ENCODE measurements at places on chromosomes 7 and 10.

DNA sequence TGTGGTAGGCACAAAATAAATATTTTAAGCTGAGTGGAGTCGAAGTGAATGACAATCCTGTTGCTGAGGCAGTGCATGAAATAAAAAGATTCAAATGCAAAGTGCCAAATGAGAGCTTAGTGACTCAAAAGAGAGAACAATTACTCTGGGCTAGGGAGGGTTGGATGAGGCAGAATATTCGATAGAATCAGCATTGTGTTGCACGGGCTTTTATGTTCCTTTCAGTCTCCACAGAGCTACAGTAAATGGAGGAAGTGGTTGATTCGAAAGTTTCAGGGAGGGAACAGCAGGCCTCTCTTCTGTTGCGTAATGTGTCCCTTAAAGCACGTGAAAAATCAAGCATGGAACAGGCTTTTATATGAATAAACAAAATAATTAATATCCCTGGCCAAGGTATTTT, 599.3 kb upstream of the CELF2 start:
- no peak for DNase-seq

DNA sequence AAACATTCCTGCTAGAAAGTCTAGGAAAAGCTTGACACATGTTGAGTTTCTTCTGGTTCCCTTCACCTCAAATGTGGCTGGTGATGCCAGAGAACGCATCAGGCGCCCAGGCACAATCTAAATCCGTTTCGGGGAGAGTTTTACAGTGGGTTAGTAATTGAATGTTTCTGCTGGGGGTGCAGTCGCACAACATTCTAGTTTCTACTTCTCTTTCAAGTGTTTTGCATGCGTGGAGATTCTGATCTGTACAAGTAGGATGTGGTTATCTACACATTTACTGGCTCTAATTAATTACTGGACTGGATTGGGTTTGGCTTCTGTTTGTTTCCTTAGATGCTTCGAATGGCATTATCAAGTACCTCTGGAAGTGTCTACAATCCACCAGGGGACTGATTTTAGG, 173.8 kb downstream of the TMEM26 start:
- no peak for DNase-seq

DNA sequence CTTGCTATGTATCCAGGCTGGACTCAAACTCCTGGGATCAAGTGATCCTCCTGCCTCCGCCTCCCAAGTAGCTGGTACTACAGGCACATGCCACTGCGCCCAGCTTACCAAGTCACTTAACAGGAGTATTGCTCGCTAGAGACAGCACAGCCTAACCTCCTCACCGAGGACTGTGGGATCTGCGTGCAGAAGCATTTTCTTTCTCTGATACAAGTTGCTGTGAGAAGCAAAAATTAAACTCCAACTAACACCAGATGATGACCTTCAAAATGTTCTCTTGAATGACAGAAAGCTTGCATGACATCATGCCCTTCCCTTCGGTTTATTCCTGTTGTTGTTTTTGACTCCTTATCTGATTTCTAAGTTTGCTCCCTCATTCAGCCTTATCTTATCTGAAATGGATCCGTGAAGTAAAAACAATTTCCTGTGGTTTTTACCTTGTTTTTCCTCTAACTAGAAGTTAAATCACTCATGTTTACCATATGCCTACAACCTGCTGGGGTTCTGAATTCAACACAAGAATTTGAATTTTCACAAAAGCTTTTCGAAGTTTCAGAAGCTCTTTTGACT, 94.4 kb upstream of the KIF5B start:
- DNase-seq, result no peak

- DNase-seq, result no peak
These were observed 145.2 kb downstream of the FRMD4A start for GRCh38 chr10:14185316-14186045.

DNA sequence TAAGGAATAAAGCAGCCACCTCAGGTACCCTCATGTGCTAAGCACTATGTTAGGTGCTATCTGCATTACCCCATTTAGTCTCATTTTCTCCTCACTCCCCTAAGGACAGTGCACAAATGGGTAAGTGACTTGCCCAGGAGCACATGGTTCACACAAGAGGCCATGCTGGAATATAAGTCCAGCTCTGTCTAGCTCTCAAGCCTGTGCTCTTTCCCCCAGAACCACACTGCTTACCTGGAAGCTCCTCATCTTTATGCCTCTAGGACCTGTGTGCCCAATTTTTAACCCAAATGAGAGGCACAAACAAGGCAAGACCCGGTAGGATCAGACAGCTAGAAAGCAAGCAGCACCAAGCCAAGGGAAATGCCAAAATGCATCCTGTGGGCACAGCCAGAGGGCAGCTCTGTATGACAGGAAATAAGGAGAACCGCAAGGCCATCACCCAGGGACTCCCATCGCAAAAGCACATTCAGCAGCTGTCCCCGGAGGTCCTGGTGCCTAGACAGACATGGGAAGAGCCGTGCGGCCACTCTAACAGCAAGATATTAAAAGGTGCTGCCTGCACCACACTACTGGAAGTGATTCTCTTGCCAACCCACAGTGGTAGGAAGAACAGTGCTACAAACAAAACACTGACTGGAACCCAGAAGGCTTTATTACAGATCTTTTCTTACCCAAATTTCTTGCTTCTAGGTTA, 88.1 kb downstream of the GSAP start:
- DNase-seq, result no peak

DNA sequence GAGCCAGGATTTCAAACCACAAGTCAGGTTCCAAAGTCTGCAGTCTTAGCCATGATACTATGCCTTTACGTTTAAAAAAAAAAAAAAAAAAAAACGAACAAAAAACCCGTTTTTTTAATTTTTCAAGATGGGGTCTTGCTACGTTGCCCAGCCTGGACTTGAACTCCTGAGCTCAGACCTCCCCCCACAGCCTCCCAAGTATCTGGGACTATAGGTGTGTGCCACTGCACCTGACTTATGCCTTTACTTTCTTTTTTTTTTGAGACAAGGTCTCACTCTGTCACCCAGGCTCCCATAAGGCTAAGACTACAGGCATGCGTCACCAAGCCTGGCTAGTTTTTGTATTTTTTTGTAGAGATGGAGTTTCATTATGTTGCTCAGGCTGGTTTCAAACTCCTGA, 14.7 kb downstream of the ASNS start:
- DNase-seq, result no peak
